Activated CD4-positive, alpha-beta T cell treated with anti-CD3 and anti-CD28 coated beads for 4 hours (primary cell): ENCODE measurements at places on chromosomes 1 and 21.

GRCh38 chr1:89660224-89661061 lies 27.5 kb downstream of the LRRC8C start:
- no peak for DNase-seq

DNA sequence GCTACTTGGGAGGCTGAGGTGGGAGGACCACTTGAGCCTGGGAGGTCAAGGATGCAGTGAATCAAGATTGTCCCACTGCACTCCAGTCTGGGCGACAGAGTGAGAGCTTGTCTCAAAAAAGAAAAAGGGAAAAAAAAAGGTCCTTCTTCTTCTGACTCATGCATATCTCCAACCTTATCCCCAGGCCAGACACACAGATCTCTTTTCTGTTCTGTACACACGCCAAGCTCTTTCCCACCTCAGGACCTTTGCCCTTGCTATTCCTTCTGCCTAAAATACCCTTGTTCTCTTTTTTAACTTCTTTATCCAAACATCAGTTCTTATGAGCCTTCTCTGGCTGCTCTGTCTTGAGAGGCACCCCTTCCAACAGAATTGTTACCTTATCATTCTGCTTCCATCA lies 22.1 kb downstream of the PLEKHO1 start:
- DNase-seq: no peak

DNA sequence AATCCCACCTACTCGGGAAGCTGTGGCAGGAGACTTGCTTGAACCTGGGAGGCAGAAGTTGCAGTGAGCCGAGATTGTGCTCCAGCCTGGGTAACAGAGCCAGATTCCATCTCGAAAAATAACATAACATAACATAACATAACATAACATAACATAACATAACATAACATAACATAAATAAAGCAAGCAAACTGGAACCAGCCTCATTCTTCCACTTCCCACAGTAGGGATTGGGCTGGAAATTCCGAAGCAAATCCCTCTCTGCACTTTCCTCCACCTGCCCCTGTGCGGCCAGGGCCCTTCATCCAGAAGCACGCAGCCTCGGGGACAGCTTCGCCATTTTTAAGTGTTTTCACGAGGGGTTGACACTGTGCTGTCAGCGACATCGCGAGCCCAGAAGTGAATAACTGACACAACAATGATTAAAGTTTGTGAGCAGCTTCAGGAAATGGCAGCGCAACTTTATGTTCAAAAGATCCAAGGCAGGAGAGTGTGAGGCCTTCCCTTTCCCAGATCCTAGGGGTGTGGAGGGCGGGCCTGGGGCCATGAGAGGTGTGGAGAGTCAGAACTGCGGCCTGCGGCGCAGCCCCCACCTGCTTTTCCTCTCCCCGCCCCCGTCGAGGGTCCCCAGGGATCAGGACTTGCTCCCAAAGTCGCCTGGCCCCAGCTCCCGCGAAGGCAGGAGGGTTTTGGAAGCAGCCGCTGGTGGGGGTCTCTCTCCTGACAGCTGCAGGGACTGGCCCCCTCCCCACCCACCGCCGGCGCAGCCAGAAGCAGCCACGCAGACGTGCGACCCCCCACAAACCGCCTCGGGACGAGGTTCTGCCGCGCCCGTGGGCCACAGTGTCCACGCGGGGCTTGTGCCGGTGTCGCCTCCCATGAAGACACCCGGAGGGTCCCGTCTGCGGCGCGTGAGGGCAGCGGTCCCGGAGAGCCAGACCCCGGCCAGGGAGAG lies 651 bp upstream of the GABRD start:
- no peak for DNase-seq

- no peak for DNase-seq
These were observed 99.1 kb downstream of the MT1HL1 start for GRCh38 chr1:236904892-236905741.

- DNase-seq: no peak
These were observed 92.5 kb upstream of the CD55 start for GRCh38 chr1:207228987-207229386.

- no peak for DNase-seq
These were observed 2.6 kb downstream of the ADAMTS5 start for GRCh38 chr21:26964170-26964778.

- DNase-seq: no peak
These were observed 42.2 kb upstream of the KIF21B start for GRCh38 chr1:201065686-201066085.

DNA sequence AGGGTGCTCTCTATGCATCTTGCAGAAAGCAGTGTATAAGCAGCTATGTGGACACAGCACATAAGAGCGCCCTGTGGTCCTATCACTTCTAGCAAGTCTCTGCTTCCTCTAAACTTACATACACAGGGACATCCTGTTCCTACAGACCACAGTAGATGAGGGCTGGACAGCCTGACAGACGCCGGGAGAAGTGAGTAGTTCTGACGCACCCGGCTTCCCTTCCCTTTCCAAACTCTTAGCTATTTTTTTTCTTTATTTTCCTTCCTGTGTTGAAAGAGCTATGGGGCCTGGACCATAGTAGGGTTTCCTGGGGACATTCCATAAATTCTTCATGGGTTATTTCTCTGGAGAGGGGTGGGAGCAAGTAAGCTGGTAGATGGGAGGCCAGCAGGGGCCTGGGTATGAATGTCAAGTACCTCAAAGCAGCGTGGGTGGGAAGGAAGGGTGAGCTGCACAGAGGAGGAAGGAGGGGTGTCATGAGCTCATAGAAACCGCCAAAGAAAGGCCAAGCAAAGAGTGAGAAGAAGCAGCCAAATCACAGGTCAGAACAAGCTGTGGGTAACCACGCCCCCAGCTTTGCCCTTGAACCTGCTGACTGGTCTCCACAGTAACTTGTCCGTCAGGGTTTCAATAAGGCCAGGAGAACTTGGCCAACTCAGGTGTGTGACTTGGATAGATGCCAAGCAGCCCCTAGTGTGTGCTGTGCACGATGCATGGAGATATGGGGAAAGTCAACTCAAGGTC lies 36.6 kb downstream of the PLXNA2 start:
- DNase-seq: no peak

GRCh38 chr1:8966606-8967005 lies 20.9 kb downstream of the CA6 start:
- DNase-seq: no peak

DNA sequence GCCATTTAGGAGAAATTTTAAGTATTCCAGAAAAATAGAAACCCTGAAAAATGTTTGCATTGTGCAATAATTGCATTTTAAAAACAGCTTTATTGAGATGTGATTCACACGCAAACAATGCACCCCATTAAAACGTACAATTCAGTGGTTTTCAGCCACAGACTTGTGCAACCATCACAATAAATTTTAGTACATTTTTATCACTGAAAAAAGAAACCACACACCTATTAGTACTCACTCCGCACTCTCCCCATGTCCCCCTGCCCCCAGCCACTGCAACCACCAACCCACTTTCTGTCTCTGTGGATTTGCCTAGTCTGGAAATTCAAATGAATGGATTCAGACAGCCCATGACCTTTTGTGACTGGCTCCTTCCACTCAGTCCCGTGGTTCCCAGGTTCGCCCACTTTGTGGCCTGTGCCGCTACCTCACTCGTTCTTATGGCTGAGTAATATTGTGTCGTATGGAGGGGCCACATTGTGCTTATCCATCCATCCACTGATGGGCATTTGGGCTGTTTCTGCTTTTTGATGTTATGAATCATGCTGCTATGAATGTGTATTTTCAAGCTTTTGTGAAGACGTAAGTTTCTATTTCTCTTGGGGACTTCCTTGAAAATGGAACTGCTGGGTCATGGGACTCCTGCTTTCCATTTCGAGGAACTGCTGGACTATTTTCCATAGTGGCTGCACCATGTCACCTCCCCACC lies 147.7 kb upstream of the ARHGEF16 start:
- no peak for DNase-seq
